ENCODE measurements at places on chromosomes 2 and 18. TPM values are rescaled to one million over a fixed set of nuclear protein-coding genes. Genes with fewer than 3 reads are reported as not detected.

Gene PLCD4
- total RNA-seq: 0.64 TPM

Gene DPY30
- 45.0 TPM for total RNA-seq

Gene RAB27B
- total RNA-seq: 3.7 TPM

Gene COL5A2
- total RNA-seq: 12.6 TPM

Gene SERPINB2
- total RNA-seq: 2.3 TPM

Gene ITPRIPL1
- total RNA-seq: 3.7 TPM

Gene GLI2
- total RNA-seq: 2.2 TPM

Gene UGT1A5
- not detected for total RNA-seq

Gene ACVR1C
- total RNA-seq: 0.57 TPM

Gene RHBDD1
- total RNA-seq: 27.1 TPM

DNA sequence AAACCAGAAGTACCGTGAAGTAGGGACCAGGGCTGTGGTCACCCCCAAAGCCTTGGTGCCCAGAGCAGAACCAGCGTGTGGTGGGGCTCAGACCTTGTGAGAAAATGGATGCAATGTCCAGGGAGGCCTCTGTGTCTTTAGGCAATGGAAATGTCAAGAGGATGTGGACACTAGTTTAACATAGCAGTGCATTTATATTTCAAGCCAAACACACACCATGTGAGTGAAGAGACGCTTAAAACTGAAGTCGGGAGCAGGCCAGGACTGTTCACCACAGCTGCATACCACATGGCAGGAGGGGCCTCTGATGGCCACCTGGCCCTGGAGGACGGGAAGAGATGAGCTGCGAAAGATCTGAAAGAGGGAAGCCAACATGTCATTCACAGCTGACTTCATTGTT, 87.3 kb upstream of the LDLRAD4 start:
- DNase-seq: no peak

- no peak for DNase-seq
These were observed 67.6 kb upstream of the ZFP36L2 start for GRCh38 chr2:43293744-43294695.

- peak; percentile 52 for DNase-seq
These were observed 198.5 kb upstream of the HDAC4 start for GRCh38 chr2:239599299-239599698.

DNA sequence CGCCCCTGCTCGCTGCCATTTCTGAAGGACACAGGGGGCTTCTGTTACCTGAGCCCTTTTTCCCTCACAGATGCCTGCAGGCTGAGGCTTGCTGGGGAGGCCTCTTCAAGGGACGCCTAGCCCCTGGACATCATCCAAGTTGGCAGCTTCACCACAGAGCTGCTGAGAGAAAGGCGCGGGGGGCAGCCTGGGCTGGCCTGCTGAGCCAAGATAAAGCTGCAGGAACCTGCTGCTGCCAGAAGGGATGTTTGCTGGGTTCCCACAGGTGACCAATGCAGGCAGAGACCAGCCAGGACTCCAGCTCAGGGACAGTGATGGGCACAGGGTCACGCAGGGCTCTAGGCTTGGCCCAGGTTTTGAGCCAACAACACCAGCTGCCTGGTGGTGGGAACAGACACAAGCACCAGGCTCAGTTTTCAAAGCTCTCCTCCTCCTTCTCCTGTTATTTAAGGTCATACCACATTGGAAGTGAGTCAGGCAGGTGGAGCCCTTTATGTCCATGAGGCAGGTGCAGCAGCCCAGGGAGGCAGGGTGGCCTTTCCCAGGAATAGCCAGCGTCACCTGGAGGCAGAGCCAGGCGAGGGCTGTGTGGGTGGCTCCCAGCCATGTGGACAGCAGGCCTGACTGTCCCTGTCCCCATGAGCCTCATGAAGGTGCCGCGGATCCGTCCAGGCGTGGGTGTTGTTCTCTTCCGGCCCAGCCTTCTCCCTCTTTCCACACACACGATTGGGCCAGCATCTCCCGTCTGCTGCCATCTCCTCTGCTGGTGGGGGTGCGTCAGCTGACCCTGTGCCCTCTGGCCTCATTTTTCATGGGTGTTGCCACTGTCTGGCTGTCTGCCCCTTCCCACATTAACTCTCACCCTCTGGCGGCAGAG, 515.5 kb upstream of the MYT1L start:
- DNase-seq: peak; percentile 70

DNA sequence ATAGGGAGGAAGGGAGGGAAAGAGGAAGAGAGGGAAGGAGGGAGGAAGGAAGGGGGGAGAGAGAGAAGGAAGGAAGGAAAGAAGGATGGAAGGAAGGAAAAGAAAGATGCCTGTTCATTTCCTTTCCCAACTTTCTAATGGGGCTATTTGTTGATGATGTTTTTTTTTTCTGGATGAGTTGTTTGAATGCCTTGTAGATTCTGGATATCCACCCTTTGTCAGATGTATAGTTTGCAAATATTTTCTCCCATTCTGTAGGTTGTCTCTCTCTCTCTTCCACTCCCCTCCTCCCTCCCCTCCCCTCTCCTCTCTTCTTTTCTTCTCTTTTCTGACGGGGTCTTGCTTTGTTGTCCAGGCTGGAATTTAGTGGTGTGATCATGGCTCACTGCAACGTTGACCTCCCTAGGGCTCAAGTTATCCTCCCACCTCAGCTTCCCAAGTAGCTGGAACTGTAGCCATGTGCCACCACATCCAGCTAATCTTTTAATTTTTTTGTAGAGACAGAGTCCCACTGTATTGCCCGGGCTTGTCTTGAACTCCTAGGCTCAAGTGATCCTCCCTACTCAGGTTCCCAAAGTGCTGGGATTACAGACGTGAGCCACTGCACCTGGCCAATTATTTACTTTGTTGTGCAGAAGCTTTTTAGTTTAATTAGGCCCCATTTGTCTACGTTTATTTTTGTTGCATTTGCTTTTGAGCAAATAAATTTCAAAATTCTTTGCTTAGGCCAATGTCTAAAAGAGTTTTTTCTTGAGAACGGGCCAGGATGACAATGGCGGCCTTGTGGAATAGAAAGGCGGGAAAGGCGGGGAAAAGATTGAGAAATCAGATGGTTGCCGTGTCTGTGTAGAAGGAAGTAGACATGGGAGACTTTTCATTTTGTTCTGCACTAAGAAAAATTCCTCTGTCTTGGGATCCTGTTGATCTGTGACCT, 57.3 kb upstream of the FAM117B start:
- DNase-seq: no peak

GRCh38 chr2:168076731-168077130, 170.7 kb downstream of the STK39 start:
- no peak for DNase-seq

DNA sequence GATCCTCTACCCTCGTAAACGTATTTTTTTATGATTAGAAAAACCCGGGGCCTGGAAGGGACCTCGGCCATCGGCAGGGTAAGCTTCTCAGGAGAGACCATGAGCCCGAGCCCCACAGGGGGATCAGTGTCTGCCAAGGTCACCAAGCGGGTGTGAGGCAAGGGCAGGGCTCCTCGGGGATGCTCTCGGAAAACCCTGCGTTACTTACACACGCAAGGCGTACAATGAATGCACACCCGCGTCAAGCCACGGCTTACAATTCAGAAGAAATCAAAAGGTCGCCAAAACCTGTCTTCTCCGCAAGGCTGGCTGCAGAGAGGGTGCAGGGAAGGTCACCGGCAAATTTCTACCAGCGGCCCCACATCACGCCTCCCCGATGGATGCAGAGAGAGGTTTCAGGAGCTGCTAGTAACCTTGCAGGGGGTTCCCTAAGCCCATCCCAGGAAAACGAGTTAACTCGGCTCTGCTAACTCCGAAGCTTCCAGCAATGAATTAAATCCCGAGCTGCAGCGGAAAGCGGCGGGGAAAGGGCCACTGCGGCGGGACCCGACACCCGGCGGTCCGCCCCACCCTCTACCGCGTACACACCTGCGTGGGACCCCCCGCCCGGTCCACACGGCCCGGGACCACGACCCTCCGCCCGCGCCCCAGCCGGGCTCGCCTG, 638 bp downstream of the ST3GAL5 start:
- DNase-seq: peak; percentile 85

DNA sequence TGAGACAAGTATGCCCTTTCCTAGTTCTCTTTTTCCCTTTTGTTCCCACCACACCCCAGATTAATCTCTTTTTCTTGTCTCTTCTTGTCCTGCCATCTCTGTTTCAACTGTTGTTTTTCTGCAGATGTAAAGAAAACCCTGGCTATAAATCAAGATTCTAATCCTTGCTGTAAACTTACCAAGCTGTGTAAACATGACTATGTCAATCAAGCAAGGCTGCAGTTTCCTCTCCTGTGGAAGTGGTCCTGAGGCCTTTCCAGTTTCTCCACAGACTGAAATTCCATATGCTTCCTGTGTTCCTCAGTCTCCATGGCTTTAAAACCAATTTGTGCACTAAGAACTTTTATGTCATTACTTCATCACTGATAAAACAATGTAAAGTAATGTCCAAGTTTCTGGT, 288.8 kb upstream of the PIK3C3 start:
- DNase-seq: no peak

DNA sequence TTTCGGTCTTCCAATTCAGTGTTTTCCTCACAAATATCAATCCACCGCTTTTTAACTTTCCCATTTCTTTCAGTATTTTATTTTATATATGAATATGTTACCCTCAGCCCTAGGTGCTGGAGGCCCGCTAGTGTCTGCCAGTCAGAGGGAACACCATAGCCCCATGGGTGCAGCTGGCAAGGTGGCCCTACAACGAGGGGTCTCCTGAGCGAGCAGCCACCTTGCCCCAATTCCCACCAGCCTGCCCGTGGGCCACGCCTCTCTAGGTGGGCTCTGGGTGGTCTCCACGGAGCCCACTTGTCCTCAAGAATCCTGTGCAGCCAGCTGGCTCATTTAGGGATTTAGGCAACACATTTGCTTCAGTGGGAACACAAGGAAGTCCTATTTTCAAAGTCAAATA, 72.5 kb upstream of the RGPD5 start:
- no peak for DNase-seq

DNA sequence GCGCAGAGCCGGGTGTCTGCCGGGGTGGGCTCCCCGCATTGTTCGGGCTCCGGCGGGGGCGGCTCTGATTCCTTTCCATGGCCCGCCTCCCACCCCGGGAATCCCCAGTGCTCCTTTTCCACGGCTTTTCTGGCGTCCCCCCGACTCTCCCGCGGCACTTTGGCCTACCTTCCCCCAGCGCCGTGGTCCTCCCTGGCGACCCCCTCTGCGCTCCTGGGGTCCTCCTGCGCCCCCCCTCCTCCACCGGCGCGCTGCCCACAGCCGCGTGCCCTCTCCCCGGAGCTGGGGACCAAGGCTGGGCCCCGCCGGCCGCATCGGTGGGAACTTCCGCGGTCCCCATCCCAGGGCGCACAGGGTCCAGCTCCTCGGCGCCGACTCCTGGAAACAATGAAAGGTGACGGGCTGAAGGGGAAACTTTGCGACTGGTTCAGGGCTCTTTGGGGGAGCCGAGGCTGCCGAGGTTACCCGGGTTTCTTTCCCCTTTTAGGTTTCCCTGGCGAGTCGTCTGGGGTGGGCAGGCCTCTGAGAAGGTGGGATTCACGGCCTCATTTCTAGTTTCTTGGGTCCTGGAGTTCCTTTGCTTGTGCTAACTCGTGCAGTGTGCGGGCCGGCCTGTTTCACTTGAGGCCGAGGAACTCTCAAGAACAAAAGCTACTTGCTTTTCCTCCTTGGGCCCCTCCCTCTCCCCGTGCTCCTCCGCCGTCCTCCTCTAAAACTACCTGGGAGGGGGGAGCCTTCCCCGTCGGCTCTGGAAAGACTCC, 2.2 kb downstream of the TGIF1 start:
- DNase-seq: peak; percentile 88

DNA sequence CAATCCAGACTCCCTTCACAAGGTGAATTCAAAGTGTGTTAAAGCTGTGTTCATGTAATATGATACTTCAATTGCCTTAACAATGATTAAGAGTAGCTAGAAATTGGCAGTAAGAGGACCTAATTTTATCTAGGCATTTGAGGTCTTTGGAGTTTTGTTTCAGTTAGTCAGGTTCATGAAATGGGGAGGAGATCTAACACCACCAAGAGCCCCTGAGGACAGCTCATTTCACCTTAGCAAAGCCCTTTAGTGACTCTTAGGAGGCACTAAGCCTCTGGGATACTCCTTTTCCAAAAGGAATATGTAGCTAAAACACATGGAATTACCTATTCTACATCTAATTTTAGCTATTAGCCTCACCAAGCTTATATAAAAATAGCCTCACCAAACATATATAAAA, 716.5 kb upstream of the RAB6C start:
- no peak for DNase-seq

DNA sequence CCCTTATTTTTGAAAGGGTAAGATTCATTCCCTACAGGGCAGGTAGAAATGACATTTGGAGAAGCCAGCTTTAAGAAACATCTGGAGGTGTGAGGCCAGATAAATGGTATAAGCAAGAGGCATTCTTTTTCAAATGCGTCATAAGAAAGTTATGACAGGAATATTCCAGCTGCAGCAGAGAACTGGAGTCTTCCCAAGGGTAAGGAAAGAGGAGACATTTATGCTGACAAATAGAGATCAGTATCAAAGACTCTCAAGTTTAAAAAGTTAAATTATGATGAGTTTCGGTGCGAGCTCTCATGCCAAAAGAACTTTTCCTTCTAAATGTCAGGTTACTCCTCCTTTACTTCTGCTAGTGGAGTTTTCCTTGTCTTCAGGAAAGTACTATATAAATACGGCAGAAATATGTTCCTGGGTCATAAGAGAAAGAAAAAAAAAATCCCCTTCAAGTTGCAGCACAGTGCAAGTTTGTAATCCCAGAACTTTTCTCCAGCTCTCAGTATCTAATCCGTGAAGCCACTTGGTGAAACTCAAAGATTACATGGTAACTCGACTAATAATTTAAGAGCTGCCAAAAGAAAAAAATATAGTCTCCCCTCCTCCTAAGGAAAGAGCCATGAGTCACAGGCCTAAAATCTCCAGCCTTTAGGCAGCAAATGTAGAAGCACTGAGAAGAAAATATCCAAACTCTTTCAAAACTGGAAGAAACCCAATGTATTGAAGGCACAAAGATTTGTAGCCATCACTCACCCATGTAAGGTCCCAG, 428.1 kb downstream of the MEIS1 start:
- no peak for DNase-seq

DNA sequence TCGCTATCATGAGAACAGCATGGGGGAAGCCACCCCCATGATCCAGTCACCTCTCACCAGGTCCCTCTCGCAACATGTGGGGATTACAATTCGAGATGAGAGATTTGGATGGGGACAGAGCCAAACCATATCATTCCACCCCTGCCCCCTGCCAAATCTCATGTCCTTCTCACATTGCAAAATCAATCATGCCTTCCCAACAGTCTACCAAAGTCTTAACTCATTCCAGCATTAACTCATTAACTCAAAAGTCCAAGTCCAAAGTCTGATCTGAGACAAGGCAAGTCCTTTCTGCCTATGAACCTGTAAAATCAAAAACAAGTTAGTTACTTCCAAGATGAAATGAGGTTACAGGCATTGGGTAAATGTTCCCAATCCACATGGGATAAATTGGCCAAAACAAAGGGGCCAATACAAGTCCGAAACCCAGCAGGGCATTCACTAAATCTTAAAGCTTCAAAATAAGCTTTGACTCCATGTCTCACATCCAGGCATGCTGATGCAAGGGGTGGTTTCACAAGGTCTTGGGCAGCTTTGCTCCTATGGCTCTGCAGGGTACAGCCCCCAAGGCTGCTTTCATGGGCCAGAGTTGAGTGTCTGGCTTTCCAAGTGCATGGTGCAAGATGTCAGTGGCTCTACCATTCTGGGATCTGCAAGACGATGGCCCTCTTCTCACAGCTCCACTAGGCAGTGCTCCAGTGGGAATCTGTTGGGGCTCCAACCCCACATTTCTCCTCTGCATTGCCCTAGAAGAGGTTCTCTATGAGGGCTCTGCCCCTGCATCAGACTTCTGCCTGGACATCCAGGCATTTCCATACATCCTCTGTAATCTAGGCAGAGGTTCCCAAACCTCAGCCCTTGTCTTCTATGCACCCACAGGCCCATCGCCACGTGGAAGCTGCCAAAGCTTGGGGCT, 14.8 kb downstream of the TAF1B start:
- no peak for DNase-seq

GRCh38 chr2:120571015-120571728, 164.5 kb upstream of the GLI2 start:
- no peak for DNase-seq
